ENCODE measurements at places on chromosomes 7 and 10.

DNA sequence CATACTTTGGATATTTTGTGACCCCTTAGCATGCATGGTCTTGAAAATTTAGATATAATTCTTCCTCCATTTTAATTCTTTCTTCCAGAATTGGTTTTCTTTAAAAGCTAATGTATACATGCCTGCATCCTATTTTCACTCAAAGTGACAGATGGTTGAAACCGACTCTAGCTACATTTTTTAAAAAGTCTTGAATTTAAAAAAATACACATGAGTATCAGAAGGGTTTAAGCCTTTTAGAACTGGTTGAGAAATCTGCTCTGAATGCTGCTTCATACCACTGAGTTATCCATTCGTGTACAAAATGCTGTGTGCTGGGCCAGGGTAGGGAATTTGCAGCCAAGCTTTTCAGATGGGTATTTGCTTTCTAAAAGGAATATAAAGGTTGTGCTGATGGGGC, 16.5 kb downstream of the DYNC1I1 start:
- DNase-seq = no peak

GRCh38 chr7:7014827-7015595, 167.3 kb upstream of the C1GALT1 start:
- no peak for DNase-seq

GRCh38 chr7:15326044-15326644, 235.7 kb downstream of the AGMO start:
- no peak for DNase-seq

DNA sequence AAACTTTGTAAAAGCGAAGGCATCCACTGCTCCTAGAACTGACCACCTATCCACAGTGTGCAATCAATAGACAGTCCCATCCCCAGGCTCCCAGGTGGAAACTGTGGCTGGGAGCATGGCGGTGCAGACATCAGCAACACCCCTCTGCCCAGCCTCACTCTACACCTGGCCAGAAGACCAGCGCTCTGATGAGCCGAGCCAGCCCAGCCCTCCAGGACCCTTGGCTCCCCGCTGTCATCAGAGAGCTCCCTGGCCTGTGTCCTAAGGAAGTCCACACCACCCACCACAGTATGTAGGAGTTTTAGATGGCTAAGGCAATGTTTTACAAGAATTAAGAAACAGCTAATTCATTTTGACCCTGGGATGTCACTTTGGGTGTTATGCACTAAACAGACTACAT, 81.0 kb downstream of the VOPP1 start:
- no peak for DNase-seq

DNA sequence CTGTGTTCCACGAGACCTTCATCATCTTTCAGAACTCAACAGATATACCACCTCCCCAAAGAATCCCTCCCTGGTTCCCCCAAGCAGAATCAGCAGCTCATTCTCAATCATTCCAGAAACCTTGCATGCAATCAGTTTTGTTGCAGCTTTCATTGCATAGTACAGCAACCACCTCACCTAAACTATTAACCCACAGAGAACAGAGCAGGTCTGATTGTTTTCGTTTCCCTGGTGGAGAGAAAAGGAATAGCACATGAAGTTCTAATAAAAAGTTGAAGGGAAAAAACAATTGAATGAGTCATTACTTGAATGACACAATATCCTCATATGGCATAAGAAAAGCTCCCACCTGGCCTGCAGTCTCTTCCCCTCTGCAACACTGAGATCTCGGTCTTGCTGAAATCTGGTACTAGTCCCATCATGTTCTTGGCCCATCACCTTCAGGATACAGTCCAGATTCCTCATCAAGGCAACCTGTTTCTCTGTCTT, 147.1 kb upstream of the GDF10 start:
- no peak for DNase-seq

- DNase-seq = no peak
These were observed 240.7 kb upstream of the MBL2 start for GRCh38 chr10:53013201-53013810.

- peak; percentile 79 for DNase-seq
These were observed 35.1 kb downstream of the DNAJB12 start for GRCh38 chr10:72319416-72320254.

- DNase-seq = no peak
These were observed 1.2 kb upstream of the ATAD1 start for GRCh38 chr10:87819289-87819585.

Measured in effector CD4-positive, alpha-beta T cell (primary cell).